ENCODE measurements at places on chromosomes 16 and 17.

DNA sequence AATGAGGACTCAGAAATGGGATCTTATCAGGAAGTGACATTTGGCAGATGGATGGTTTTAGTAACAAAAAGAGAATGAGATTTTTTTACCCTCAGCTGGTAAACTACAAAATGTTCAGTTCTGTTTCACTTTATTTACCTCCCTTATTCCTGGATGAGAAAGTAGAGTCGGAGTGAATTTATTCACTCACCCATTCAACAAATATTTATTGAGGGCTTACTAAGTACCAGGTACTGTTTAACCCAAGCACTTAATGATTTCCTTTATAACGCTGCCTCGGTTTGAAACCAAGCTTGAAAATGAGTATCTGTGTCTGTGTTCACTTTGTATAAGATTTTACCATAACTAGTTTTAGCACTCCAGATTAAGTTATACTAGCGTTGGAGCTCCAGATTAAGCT lies 38.1 kb downstream of the CDRT15 start:
- no peak for DNase-seq

- DNase-seq, result no peak
Measured at GRCh38 chr17:61361084-61361483, 38.6 kb upstream of the TBX2 start.

- DNase-seq, result no peak
Measured at GRCh38 chr17:27907976-27908558, 14.9 kb upstream of the LYRM9 start.

DNA sequence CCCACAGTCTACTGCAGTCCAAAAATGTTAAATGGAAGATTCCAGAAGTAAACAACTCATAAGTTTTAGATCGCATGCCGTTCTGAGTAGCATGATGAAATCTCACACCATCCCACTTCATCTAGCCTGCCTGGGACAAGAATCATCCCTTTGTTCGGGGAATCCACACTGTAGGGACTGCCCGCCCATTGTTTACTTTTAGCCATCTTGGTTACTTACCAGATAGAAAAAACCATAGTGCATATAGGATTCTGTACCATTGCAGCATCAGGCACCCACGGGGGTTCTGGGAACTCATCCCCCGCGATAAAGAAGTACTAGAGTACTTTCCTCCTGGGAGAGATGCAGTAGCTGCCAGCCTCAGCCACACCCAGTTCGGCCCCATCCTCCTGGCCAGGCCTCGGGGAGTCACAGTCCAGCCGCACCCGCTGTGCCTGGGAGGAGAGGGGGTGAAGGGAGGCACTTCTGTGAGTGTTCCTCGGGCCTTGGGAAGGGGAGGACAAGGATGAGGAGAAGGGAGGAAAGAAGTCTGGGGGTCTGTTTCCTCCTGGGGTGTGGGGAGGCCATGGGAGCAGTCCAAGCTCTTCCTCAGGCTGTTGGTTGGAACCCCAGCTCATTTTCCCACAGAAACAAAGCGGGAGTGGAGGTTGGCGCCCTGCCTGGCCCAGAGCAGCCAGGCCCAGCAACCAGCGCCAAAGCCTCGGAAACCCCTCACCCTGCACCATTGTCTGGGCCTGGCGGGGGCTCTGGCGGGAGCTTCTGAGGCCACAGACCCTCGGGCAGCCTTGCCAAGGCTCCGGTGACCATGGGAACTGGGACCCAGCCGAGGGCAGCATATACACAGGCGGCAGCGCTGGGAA lies 8.9 kb downstream of the TRIM47 start:
- DNase-seq, result no peak

- no peak for DNase-seq
Measured at GRCh38 chr16:263182-263774, 12.5 kb downstream of the RGS11 start.

DNA sequence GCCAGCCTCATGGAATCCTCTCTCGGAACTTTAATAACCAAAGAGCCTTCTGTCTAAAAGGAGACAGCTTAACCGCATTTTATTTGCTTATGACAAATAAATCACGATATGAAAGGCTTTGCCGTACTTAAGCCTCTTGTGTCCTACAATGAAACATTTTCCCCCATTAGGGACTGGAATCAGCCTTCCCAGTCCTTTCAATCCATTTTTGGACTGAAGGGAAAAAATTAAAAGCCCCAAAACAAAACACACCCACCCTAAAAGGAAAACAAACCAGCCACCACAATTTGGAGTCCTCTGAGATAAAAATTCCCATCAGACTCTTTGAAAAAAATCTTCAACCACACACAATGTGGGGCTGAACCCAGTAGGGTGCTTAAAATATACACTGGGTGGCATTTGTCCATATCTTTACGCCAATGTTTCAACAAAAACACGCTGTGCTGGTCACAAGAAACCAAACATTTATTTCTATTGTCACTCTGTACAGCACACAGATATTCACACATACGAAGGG lies 3.0 kb downstream of the HOXB4 start:
- no peak for DNase-seq

GRCh38 chr17:34312080-34312479 lies 7.2 kb upstream of the CCL8 start:
- no peak for DNase-seq
